ENCODE measurements at places on chromosomes 11 and 22. TPM values are rescaled to one million over a fixed set of nuclear protein-coding genes. Genes with fewer than 3 reads are reported as not detected.

C22orf31 gene
- not detected for total RNA-seq

PHOX2A gene
- not detected for total RNA-seq

ROBO4 gene
- total RNA-seq = not detected

MS4A3 gene
- total RNA-seq = not detected

PAAF1 gene
- total RNA-seq = 13.0 TPM

RTN4RL2 gene
- 0.64 TPM for total RNA-seq

EHF gene
- total RNA-seq = not detected

CDKN1C gene
- 5.1 TPM for total RNA-seq

CCDC87 gene
- 0.04 TPM for total RNA-seq

GRCh38 chr11:125164091-125164421, 495 bp upstream of the PKNOX2 start:
- DNase-seq = no peak

GRCh38 chr22:49052560-49052959, 775.1 kb downstream of the BRD1 start:
- DNase-seq = no peak

GRCh38 chr11:128165572-128165971, 421.8 kb downstream of the ETS1 start:
- DNase-seq = no peak

GRCh38 chr22:42685941-42686653, 34.6 kb downstream of the A4GALT start:
- DNase-seq = peak; percentile 48

DNA sequence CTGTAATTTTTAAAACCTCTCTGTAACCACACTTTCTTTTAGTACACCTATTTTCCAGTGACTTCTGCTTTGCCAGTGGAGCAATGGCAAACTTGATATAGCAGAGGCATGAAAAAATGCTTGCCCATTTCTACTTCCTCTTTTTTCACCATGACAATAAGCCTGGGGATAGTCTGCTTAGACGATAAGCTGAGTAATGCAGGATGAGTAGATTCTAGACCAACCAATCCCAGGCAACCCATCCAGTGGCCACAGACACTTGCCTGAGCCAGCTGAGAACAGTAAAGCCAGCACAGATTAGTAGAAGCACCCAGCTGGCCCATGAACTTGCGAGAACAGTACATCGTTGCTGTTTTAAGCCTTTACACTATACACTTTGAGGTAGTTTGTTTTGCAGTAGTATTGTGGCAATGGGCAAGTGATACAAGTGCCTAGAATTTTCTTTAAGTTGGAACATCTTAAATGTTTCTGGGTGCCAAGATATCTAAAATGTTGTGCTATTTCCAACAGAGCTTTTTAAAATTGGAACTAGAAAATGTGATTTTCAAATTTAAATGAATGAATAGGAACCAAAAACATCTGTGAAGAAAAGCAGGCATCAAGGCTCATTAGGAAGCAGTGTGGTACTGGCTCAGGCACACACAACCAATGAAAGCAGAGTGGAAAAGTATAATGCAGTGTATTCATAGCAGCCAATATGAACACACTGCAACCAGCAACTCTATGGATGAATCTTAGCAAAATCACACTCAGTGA, 37.7 kb downstream of the DDI1 start:
- peak; percentile 18 for DNase-seq

- DNase-seq = no peak
Measured at GRCh38 chr11:130617001-130617400, 168.6 kb downstream of the ADAMTS15 start.

- no peak for DNase-seq
Measured at GRCh38 chr11:58671983-58672633, 49.6 kb downstream of the CNTF start.

GRCh38 chr11:70070706-70071105, 7.4 kb upstream of the ANO1 start:
- DNase-seq = no peak

- peak; percentile 92 for DNase-seq
Measured at GRCh38 chr11:126917531-126918204, 82.9 kb downstream of the KIRREL3 start.

DNA sequence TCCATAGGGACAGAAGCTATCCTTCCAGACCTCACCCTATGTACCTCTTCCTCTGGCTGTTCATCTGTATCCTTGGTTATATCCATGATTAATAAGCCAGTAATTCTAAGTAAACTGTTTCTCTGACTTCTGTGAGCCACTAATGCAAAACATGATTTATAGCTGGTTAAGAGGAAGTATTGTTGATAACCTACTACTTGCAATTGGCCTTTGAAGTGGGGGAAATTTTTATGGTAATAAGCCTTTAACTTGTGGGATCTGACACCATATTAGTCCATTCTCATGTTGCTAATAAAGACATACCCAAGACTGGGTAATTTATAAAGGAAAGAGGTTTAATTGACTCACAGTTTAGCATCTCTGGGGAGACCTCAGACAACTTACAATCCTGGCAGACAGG, 21.9 kb downstream of the CASP12 start:
- DNase-seq = no peak

- no peak for DNase-seq
Measured at GRCh38 chr22:44183287-44183588, 2.5 kb downstream of the PARVG start.

DNA sequence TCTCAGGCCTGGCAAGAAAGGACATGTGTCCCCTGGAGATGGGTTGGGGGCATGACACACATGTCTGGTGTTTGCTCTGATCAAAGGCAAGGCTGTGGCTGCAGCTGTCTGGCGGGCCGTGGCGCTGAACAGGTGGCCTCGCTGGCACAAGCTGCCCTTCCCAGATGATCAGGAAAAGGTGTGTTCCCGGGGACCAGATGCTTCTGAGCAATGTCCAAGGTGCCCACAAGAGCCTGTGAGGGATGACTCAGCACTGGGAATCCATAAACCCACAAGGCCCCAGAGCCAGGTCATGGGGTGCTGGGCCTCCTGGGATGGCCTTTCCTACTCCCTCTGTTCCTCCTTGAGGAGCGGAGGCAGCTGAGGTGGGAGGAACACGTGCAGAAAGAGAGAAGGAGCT, 9.7 kb upstream of the LRP5 start:
- peak; percentile 62 for DNase-seq

GRCh38 chr11:1744137-1744886, 6.1 kb downstream of the IFITM10 start:
- DNase-seq = no peak

GRCh38 chr11:119700030-119700429, 29.0 kb downstream of the NECTIN1 start:
- DNase-seq = no peak

DNA sequence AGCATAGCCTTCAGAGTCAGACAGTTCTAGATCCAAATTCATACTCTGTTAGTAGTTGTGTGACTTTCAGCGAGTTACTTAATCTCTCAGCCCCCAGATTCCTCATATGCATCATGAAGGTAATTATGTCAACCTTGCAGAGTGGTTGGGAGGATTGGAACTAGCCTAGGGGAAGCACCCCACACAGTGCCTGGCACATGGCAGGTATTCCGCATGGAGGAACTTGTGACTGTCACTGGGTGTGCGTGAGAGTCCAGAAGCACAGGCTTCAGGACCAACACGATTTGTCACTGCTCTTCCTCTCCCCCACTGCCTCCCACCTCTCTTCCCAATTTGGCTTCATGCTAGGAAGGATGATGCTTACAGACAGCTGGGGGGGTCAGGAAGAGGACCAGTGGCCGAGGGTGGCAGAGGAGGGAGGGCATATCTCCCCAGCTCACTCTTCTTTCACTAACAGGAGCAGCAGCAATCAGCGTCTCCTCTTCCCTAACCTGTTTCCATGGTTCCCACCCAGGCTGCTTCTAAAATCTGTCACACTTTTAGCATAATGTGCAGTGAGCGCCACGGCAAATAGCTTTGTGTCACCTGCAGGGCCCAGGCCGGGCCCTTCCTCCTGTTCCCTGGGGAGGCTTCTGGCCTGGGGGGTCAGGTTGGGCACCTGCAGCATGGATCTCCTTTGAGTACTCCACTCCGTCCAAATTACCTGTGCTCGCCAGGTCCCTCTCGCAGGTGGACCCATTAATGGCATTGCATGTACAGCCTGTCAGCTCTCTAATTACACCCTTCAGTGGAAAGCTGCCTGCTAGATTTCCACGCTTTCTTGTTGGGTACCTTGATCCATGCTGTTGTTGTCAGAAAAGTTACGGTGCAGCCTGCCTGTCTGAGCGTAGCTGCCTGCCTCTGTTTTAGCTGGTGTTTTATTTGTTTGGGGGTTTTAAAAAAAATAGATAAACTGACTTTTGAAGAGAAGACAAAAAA, 400.4 kb downstream of the NXPE2 start:
- DNase-seq = no peak

DNA sequence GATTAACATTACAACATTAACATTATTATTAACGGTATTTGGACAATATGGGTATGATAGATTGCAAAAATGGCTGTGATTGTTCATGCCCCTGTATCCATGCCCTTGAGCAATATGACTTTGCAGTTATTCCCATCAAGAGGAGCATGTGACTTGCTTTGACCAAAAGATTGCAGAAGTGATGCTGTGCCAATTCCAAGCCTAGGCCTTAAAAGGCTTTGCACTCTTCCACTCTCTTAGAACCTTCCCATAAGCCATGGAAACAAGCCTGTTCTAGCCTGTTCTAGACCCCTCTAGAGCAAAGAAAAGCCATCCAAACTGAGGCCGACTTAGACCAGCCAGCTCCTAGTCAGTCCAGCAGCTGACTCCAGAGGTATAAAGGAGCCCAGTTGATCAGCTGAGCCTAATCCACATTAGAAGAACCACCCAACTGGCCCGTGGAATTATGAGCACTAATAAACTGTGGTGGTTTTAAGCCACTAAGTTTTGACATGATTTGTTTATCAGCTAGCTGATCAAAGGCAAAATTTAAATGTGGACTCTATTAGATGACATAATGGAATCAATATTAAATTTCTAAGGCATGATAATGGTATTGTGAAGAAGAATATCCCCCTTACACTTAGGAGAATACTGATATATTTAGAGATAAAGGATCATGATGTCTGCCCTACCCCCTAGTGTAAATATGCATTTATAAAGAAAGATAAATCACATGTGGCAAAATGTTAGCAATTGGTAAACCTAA, 28.6 kb downstream of the RAB30 start:
- DNase-seq = peak; percentile 67

- DNase-seq = no peak
Measured at GRCh38 chr11:43944761-43945311, 2.4 kb downstream of the C11orf96 start.

- no peak for DNase-seq
Measured at GRCh38 chr11:45181193-45181888, 34.9 kb downstream of the PRDM11 start.

DNA sequence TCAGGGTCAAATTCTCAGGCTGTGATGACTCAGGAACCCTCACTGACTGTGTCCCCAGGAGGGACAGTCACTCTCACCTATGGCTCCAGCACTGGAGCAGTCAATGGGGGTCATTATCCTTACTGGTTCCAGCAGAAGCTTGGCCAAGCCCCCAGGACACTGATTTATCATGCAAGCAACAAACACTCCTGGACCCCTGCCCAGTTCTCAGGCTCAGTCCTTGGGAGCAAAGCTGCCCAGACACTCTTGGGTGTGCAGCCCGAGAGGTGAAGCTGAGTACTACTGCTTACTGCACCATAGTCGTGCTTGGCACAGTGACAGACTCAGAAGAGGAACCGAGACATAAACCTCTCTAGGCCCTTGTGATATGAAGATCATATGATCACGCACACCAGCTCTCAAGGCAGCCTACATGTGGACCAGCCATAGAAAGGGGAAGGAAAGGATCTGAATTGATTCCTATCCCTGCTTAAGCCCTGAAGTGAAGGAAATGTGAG, 58.2 kb downstream of the ZNF280B start:
- no peak for DNase-seq

GRCh38 chr11:111574373-111575225, 27.6 kb upstream of the SIK2 start:
- DNase-seq = no peak
